ENCODE measurements at places on chromosomes 2 and 18.

DNA sequence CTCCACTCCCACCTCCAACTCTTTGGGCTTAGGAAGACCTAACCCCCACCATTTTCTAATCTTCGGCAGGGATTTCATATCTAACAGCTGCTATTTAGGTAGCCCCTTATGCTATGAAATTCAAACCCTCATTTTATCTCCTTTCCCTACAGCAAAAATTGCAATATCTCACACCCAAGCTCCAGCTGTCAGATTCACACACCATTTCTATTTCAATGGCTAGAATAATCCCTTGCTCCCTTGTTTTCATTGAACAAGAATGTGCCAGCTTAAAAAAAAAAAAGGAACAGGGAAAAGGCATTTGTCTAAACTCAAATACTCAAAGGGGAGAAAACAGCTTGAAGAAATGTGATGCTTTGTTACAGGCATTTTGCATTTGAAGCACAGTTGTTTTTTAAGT is 850.6 kb upstream of the ACVR2A start:
- no peak for DNase-seq

DNA sequence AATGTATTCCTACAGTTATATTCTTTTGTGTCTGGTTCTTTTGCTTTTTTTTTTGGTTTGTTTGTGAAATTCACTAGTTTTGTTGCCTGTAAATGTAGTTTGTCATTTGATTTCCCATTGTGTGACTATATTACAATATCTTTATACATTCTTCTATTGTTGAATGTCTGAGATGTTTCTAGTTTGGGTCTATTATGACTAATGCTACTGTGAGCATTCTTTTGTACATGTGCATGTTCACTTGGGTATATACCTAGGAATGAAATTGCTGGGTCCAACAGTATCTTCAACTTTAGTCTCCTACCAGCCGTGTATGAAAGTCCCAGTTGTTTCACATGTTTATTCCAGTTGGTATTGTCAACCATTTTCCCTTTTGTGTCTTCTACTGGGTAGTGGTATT is 112.7 kb upstream of the RBMS1 start:
- no peak for DNase-seq

DNA sequence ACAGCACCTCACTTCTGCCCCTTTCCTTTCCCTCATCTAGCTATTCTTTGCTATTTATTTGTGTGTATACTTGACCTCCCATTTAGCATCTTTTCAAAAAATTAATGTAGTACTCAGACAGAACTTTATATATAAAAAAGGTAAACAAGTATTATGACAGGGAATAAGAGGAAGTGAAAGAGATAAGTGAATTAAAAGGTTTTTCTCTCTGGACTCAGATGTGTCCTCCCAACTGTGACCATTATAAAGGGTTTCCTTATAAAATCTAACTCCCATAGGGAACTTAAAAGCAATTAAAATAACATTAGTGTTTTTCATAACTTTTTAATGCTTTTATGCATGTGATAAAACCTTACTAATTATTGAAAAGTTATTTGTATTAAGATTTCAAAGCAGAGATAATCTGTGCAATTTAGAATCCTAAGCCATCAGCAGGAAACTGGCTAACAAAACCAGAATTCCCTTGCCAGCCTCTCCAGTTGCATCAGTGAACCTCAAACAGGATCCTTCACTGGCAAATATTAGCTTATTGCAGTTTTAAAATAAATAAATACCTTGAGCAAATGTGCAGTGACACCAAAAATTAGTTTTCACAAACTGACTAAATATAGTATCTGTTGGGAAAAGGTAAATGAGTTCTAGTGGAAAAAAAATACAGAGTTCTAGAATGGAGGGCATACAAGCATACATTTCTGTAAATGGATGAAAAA is 930.7 kb downstream of the BCL11A start:
- no peak for DNase-seq

DNA sequence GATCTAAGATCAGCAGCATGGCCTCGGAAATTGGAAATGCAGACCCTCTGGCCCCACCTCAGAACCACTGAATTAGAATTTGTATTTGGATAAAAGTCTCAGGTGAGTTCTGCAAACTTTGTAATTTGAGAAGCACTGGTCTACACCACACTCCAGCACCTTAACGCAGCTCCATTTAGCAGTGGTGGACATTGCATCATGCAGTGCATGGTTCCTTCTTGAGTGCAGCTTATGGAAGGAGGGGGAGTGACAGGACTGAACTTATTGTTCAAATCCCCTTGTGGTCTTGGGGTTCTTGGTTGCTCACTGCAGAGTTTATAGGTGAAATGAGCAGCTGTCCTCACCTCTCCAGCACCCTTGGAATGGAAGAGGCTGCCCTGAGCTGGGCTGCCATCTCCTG is 17.4 kb upstream of the STEAP3 start:
- DNase-seq: no peak

DNA sequence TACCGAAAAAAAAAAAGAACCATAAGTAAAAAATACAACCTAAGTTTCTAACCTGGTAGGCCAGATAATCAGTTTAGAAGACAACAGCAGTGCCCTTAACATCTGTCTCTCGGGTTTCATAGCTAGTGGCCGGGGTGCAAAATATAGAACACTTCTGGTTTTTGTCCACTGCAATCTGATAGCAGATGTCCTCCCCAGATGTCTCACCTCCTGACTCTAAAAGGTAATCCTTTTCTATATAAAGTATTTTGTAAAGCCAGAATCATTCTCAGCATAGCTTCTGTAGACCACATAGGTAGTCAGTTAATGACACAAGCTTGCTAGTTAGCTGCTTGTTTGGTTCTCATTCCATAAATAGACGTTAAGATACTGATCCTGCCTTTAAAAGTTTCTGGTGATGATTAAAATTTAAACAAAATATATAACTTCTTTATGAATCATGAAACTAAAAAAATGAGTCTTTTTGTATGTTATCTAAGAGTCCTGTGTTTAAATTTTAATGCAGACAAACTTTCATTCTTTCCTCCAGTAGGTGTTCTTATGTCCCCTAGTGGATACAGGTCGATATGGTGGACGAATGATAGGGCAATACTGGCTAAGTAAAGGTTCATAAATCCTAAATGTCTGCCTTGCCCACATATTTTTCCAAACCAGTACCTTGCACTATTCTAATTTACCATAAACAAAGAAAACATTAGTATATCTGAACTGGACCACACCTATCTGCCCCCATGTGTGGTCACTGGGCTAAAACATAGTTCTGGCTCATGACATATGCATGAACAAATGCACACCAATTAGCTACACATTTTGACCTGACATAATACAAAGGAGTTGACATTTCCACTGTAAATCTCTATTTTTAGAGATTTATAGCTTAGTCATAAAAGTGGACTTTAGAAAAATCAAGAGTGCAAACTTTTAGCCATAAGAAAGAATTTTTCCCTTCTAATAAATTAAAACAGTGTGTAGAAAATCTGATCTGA is 171.0 kb downstream of the SRBD1 start:
- peak; percentile 12 for DNase-seq

DNA sequence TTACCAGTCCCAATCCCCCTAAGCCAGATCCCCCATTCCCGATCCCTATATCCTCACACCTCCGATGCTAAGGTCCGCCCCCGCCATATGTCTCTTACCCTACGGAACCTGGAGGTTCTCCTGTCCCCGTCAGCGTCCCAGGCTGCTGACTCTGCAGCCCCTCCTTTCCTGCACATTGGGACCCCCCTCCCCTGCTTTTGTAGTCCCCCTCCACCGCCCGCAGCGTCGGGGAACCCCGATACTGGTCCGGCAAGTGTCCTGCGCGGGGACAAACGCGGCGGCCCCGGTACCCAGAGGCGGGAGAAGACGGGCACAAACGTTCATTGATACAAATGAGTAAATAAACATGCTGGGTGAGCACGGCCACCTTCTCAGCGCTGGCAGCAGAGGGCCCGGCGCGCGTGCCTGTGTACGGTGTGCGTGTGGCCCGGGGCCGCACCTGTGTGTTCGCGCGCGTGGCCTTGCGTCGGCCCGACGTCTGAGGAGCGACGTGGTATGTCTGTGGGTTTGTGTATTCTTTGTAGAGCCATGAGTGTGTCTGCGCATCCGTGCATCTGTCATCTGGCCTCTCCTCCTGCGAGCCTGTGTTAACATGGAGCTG is 2.0 kb upstream of the CYP26B1 start:
- no peak for DNase-seq

GRCh38 chr18:66966171-66966570 is 362.3 kb upstream of the CDH19 start:
- DNase-seq: no peak

GRCh38 chr2:159444754-159445153 is 158.3 kb upstream of the WDSUB1 start:
- no peak for DNase-seq

DNA sequence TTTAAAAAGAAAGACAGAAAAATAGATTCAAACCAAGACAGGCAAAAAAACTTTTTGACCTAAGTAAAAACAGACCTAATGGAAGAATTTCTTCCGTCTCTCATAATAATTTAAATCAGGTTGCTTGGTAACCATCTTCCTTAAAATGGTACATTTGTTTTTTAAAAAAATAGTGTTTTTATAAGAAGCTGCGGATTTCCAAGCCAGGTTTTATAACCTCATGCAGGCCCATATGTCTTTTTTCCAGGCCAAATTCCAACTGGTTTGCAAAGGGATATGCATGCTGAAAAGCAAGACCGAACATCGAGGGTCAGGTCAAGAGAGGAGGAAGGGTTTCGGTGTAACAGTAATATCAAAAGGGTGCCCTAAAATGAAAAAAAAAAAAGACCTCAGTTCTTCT is 172.9 kb downstream of the MAIP1 start:
- no peak for DNase-seq

DNA sequence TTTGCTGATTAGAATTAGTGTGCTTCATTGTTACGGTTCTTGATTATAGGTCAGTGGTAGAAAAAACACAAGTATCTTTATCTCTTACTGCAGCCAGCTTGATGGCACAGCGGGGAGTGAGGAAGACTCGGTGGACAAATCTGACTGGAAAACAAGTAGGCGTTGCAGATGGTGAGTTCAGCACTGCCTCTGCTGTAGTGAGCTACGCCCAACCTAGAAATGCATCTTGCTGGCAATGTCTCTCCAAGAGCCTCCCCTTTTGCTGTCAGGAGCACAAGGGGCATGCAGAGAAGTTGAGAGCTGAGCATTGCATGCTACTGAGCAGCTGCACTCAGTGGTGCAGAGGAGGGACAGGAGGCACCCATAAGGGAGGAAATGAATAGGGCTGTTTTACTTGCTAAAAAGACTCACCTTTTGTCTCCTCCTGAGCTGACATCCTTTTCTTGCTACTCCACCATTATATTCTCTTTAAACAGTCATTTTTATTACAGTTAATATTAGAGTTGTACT is 977.3 kb upstream of the ACVR2A start:
- no peak for DNase-seq

GRCh38 chr2:161033059-161033660 is 127.1 kb upstream of the TANK start:
- DNase-seq: no peak

DNA sequence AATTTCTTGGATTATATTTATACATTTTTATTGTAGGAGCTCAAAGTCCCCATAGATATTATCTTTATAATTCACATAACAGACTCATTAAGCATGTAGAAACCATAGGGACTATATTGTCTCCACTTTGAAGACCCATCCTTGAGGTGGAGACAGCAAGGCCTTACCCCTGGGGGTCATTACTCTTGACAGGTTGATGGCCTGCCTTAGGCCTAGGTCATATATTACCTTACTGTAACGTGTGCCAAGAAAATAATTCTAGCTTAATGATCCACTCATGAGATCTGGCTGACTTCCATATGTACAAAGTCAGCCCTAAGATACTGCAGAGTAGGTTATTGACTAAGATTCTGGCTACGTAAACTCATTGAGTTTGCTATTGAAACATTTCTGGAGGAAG is 65.4 kb upstream of the GLS start:
- DNase-seq: no peak

DNA sequence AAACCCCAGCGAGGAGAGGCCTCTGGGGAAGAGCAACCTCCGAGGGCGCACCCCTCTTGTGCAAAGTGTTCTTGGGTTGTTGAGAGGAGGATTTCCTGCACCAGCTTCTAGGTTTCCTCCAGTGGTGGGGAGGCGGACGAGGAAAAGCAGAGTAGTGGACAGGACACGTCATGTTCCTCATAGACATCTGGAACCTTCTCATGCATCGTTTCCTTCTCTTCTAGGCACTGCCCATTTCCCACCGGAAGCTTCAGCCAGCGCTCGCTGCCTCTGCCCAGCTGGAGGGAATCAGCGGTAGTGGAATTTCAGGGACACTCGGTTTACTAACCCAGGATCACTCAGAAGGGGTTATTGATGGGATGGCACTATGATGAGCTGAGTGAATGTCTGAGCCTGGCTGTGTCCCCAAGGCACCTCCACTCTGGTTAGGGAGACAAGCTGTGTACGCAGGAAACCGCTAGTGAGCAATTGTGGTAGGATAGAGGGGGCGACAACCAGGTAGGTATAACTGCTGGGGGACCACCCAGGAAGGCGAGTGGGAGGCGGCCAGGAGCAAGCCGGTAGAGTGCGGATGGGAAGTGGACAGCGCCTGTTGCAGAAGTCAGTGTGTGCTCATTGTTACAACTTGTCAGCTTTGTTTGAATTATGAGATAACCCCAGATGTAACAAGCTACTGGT is 960 bp upstream of the APOB start:
- DNase-seq: no peak

GRCh38 chr2:54520687-54521086 is 64.6 kb downstream of the SPTBN1 start:
- DNase-seq: no peak

- DNase-seq: no peak
Observed at GRCh38 chr2:96815326-96816126, 542 bp upstream of the CNNM3 start.

DNA sequence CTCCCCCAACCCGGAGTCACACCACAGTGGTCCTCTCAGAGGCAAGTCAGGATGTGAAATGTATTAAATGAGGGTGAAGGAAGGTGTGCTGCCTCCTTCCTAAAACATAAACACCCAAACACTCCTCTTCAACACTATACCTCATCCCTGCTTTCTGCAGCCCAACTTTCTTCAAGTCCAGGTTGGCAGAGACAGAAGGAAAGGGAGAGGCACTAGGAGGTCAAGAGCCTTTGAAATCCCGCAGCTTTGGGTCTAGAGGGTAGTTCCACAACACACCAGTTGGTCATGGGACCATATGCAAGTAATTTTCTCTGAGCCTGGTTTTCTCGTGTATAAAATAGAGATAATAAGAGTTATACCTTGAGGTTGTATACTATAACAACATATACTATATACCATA is 38.4 kb downstream of the FIGN start:
- DNase-seq: no peak

DNA sequence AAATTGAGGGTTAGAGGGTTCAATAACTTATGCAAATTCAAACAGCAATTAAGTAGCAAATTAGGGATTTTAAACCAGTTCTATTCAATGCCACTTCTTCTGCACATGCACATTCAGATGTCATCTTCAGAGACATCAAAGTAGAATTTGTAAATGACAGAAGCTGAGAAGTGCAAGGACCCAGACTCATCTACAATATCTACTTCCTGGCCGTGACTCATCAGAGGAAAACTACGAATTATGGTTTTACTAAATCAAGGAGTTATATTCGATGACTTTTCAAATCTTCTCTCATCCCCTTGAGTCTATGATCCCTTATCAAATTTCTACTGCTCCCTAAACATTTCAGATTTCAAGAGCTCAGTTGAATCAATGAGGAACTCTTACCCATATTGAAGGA is 20.0 kb upstream of the STAT4 start:
- DNase-seq: no peak

Data from GM12878 (cell line).